ENCODE measurements at places on chromosomes 13 and 19.

GRCh38 chr19:17576758-17577456 is 21.5 kb downstream of the COLGALT1 start:
- no peak for DNase-seq

DNA sequence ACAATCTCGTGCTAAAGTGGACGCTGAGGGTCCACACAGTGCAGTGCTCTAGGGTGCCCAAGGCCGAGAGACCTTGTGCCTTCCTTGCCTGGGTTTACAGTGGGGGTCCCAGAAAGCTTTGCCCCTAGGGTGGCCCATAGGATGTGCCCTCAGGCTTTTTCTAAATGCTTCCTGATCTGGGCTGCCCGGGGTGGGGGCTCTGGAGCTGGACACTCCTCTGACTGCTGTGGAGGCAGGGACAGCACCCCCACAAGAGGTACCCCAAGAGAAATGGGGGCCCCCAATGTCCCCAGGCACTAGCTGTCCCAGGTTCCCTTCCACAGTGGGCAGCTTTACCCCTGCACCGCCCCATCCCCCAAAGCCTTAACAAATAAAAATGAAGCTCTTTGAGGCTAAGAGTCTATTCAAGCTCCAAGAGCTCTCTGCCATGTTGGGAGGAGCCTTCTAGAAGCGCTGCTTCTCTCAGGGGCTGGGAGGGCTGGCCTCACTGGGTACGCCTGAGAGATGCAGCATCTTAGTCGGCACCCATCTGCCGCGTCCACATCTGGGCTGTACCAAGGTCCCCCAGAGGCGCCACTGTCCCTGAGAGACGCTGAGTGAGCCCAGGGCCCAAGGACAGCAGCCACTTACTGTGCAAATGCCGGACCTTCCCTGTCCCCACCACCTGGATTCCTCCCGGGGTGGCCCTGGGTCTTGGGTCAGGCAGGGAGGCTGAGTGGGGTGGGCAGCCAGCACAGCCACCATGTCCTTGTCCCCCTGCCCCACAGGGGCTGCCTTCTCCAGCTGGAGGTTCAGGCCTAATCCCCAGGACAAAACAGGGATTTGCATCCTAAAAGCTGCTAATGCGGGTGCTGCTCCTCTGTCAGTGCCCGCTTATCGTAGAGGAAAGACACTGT is 27.4 kb downstream of the CEBPA start:
- no peak for DNase-seq

DNA sequence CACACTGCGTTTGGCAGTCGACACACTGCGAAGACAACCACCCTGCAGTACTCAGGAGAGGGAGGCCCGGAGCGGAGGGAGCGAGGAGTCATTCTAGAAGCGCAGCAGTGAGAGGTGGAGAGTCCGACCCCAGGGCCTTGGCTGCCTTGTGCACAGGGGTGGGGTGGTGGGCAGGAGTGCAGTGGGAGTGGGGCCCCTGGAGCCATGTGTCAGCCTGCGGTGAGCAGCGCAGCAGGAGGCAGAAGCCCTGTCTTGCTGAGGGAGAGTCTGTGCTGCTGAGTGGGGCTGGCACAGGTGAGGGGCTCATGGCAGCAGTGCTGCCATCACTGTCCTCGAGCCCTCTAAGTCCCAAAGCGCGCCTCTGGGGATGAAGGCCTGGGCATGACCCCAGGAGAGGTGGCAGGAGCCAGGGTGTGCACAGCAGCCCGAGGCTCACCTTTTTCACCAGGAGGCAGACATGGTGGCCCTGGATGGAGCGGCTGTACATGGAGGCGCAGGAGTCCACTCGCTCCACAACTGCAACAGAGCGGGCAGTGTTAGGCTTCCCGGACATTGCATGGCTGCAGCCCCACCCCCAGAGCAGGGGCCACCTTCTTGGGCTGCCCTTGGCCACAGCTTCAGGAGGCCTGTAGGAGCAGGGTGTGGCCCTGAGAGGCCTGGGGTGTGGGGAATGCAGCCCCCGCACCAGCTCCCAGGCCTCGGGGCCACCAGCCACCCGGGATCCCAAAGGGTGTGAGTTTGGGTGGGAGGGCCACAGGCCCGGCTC is 11.7 kb downstream of the IZUMO4 start:
- no peak for DNase-seq

GRCh38 chr13:108595436-108596274 is 33.8 kb upstream of the MYO16 start:
- DNase-seq: no peak
